ENCODE measurements at places on chromosomes 3 and 15. TPM values are rescaled to one million over a fixed set of nuclear protein-coding genes. Genes with fewer than 3 reads are reported as not detected.

GRCh38 chr3:157087780-157088600 is 72.0 kb downstream of the CCNL1 start:
- no peak for DNase-seq

GRCh38 chr3:182644790-182645433 is 148.4 kb upstream of the ATP11B start:
- no peak for DNase-seq

DNA sequence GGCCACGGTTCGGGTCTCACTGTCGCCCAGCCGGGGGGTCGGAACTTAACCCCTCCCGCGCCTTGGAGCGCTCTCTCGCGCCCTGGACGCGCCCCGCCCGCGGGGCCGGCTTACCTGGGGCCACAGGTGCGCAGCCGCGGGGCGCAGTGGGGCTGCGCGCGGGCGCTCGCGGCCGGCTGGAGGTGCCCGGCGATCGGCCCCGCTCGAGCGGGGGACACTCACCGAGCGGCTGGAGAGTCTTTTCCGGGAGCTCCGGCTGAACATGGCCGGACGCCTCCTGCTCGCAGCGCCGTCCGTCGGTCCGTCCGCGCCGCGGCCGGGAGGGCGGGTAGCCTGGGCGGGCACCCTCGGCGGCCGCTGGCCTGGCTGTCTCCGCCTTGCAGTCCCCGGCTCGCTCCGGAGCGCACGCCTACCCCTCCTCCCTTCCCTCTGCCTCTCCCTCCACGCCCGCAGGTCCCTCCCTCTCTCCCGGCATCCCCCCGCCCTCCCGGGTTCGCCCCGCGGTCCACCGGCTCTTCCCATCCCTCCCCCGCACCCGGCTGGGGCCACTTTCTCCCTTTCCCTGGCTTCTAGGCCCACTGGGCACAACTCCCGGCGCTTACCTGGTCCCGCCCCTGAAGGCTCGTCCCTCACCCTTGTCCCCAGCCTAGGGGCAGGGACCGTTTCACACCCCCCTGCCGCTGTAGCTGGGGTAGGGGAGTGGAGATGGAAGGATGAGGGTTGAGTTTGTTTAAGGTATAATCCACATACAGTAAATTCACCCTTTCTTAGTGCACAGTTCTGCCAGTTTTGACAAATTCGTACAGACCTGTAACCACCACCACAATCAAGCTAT is 220.1 kb upstream of the PRICKLE2 start:
- no peak for DNase-seq

GRCh38 chr15:70059476-70060213 is 38.1 kb downstream of the TLE3 start:
- DNase-seq: no peak

DNA sequence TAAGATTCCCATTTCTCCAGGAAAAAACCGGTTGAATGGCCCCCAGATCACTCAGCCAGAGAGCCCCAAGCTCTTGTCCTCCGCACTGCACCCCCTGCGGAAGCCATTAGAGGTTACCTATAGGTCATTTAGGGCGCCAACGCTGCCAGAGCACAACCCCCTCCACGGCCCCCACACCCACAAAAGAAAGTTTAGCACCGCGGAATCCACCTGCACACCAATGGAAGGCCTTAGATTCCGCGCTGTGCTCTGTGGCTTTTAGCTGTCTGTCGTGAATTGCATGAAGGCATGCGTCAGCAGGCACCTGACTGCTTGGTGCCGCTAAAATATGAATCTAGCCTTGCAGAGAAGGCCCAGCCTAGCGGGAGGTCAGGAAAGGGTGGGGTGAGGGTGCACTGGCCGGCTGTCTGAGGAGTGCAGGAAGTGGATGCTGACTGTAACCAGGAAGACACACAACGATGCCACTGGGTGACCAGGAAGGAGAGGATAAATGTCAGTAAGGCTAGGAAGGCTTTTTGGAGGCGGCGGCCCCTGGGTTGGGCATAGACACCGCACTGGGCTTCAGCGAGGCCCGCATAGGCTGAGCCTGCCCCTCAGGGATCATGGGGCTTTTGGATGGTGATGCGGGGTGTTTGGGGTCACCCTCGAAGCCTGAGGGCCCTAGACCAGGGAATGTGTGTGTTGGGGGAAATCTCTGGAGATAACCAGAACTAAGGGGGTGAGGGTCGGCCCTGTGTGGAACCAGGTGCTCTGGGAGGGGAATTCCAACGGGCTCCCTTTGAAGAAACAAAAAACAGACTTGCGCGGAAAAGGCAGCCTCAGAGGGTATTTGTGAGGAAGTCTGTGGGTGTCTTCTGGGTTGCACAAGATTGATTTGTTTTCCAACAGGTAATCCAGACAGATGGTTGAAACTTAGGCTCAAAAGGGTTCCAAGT is 976 bp upstream of the NUP210 start:
- DNase-seq: no peak

DNA sequence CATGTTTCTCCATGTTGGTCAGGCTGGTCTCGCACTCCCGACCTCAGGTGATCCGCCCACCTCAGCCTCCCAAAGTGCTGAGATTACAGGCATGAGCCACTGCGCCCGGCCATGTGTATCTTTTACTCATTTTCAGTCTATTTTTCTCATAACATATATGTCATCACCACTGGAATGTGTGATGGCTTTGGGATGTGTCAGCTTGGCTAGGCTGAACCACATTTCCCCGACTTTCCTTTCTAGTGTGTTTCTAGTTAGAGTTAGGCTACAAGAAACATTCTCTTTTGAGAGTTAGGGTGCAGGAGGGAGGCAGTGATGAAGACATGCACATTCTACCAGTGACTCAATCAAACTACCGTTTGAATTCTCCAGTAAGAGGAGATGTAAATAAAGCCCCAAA is 444.9 kb upstream of the THBS1 start:
- no peak for DNase-seq

DNA sequence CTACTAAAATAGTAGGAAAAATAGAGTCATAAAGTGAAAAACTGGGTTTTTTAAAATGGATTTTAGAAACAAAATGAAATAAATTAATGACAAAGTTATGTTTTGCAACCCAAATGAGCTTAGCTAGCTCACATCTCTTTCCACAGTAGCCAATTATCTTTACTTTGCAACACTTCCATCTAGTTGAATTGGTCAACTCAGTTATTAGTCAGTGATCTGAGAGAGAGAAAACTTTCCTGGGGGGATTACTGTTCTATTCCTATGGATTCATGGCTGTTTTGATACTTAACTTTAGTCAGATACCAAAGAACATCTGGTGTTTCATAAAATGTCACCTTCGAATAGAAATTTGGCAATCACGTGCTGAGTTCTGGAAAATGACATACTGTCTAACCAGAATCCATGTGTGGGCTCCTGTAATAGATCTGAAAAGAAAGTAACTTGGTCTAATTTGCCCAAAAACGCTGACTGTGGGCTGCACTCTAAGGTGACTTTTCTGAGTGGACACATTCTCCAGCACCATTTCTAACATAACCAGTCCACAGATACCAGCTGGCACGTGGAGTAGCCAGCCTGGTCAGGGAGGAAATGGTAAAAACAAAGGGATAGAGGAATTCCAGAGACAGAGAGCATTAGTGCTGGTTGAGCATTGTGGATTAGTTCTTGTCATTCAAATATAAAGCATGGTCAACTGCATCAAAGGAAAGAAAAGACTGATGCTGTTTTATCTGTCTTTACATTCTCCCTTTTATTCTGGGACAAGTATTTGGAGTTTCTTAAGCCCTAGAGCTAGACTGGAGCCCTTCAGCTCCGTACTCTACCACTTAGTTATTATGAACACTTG is 45.2 kb upstream of the CCDC80 start:
- no peak for DNase-seq

The TEX264 gene
- 31.2 TPM for total RNA-seq

The MYNN gene
- total RNA-seq: 11.3 TPM

The CFAP100 gene
- total RNA-seq: not detected

The LTK gene
- 2.6 TPM for total RNA-seq

The ZNF662 gene
- 3.9 TPM for total RNA-seq

The EHHADH gene
- 44.3 TPM for total RNA-seq

All from liver (tissue), 10 donors.